D341Med (cell line): ENCODE measurements at places on chromosomes 6 and 20.

DNA sequence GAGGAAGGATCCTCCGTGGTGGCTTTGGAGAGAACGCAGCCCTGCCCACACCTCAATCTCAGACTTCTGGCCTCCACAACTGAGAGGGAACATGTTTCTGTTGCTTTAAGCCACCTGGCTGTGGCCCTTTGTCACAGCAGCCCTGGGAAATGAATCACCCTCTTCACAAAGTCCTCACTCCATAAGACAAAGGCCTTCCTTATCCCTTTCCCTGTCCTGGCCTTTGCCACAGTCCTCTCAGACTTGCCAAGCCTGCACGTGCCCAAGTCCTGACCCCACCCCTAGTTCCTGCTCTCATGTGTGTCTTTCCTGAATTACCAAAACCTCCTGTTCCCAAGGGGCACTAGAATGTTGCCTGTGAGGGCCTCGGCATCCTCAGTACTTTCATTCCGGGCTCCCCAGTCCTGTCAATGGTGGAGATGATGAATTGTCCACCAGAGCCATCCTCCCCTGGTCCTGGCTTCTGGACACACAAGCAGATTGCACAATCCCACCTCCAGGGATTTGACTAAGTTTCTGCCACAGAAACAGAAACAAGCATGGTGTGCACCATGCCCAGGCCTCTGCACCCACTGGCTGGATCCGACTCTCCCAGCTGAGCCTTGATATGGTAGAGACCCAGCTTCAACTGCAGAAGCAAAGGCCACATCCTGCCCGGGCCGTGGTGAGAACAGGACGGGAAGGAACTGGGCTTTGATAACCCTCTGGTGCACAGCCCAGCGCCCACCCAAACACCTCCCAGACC is 232.6 kb upstream of the PDE10A start:
- DNase-seq: no peak

DNA sequence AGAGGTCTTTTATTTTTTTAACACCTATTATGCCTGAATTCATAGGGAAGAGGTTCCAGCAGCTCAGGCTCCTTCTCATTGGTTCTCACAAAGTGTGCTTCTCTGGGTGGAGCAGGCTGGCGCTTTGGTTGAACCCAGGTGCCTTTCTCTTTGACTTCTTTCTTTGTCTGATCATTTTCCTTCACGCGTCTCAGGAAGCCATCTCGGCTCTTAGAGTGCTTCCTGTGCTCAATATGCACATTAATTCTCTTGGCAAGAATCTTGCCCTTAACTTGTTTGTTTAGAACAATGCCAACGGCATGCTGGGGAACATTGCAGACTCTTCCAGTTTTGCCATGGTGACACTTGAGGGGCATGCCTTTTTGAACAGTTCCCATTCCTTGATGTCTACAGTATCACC is 44.2 kb upstream of the RNF24 start:
- no peak for DNase-seq

- DNase-seq: no peak
These were observed 119.3 kb downstream of the PDE10A start for GRCh38 chr6:165543781-165544180.

DNA sequence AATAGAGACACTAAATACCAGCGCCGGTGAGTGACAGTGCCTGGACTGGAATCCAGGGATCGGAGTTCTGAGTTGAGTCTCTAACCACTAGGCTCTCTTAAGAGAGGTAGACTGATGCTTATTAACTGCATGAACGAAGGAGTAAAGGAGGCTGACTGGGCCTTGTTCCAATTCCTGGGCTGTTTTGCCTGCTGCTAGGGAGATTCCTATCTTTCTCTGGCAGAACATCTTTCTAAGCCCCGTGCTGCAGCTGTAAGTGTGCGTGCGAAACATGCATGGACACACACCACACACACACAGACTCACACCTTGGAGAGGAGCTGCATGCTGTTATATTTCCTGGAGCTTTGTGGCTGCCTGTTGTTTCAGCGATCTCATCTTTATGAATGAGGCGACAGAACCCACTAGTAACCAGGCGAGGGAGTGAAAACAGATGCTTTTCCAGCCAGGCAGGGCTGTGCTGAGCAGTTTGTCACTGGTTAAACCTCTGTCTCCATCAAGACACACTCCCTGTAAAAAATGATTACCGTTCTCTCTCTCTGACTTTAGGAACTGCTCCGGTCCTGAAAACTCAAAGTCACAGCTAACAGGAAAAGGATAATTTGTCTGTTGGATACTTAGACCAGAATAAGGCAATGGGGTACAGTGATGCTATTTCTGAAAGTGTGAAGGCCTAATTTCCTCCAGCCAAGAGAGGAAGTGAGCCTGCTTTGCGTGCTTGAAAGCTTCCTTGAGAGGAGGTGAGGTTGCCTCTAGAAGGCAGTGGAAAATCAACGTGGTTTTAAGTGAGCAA is 157.4 kb upstream of the ZNF217 start:
- no peak for DNase-seq

GRCh38 chr6:10338151-10338550 is 76.7 kb downstream of the TFAP2A start:
- DNase-seq: no peak

DNA sequence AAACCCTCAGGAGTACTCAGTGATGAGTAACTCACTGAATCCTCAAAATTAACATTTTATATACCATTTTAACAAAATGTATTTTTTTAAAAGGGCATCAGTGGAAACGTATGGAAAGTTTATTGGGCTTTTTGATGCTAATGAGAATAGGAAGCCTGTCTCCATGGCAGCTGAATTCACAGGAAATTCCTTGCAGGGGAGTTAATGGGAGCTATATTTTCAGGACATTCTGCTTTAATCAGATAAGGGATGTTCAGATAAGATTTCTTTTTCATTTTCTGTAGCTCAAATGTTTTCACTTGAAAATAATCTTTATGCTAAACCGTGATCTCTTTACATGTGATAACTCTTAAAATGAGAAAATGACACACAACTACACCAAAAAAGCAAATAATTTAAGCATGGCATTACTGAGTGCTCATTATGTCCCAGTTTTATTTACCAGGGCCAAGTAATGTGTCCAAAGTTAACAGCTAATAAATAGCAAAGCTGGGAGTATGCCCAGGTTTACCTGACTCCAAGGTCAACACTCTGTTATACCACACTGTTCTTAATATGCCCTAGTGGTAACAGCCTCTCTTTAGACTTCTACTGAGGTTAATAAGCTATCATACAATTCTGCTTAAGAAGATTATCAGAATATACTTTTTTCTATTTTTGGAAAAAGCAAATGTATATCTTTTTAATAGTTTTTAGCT is 348.1 kb downstream of the GRIK2 start:
- no peak for DNase-seq

GRCh38 chr20:30168025-30168799 is 1089.3 kb upstream of the DEFB115 start:
- DNase-seq: peak; percentile 7

- DNase-seq: no peak
These were observed 56.1 kb upstream of the APCDD1L start for GRCh38 chr20:58571356-58571692.

DNA sequence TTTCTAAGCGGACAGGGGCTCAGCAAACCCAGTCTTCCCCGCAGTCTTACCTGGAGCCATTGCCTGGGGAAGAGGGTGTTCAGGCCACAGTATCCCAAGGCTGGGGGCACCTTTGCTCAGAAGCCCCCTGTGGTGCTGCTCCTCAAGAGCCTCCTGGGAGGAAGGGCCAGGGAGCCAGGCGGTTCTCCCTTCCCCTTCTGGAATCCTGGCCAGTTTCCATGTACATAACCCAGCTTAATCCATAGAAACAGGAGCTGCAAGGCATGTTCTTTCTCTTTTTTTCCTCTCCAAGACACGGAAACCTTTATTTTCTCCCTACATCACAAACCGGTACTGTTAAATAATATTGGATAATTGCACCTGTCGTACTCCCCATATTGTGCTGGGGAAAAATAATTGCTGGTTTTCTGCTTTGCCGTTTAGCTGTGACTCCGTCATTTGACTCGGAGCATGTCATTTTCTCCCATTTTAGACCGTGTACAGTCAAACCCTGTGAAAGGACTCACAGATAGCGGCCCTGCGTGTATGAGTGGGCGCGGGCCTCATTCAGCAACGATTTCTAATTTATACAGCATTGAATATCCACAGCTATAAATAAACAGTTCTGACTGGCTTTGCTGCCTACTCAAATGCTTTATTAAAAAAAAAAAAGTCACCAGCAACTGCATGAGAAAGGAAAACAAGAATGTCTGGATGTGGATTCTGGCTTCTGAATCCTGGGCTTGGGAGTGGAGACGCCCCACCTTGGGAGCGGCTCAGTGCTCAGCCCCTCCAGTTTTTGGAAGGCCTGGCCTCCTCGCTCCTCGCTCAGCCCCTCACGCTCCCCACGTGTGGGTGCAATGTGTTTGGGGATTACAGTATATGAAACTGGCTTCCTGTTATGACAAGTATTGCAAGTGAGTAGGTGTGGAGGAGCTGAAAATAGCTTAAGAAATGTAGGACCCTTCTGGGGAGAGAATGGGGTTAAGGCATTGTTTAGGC is 67.3 kb downstream of the ADTRP start:
- DNase-seq: no peak

- DNase-seq: no peak
These were observed 501.8 kb downstream of the CD83 start for GRCh38 chr6:14619419-14619781.

DNA sequence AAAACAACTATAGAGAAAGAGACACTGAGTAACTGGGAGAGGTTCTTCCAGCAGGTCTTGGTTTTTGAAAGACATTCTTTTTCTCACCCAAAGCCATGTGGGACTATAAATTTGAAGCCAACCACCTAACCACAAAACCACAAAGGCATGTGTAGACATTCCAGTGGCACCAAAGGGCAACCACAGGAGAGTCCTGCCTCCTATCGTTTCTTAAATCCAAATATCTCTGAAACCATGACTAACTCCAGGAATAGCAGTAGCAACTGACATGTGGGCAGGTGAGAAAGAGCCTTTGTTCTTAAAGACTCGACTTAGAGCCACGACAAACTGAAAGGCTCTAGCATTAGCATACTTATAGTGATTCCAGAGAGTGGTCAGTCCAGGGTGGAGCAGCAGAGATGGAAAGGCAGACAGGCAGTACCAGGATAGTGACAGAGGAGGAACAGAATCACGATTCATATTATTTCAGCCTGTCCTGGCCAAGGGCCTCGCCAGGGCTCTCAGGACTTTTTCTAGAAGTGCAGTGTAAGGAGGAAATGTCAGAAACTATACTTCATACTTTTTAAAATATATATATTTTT is 9.4 kb upstream of the COL9A1 start:
- no peak for DNase-seq

GRCh38 chr6:155024391-155025027 is 29.4 kb downstream of the TIAM2 start:
- no peak for DNase-seq

DNA sequence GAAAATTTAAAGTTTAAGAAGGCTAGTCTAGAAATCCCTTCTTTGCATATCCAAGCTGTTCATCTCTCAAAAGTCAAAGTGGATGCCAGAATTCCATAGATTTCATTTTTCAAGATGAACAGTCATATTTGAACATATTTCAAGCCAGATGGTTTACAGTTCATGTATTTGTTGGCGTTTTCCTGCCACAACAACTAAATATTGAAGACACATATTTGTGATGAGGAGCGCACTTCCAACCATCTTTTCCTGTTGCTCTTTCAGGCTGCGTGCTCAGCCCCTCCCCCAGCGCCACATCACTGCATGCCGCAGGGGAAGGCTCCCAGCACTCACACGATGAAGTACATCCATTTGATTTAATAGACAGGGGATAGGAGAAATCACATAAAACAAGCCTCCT is 5.9 kb upstream of the NOX3 start:
- no peak for DNase-seq

- no peak for DNase-seq
These were observed 2.0 kb downstream of the MAN1A1 start for GRCh38 chr6:119347466-119348095.

GRCh38 chr6:25172819-25173218 is 106.4 kb upstream of the CARMIL1 start:
- DNase-seq: no peak

DNA sequence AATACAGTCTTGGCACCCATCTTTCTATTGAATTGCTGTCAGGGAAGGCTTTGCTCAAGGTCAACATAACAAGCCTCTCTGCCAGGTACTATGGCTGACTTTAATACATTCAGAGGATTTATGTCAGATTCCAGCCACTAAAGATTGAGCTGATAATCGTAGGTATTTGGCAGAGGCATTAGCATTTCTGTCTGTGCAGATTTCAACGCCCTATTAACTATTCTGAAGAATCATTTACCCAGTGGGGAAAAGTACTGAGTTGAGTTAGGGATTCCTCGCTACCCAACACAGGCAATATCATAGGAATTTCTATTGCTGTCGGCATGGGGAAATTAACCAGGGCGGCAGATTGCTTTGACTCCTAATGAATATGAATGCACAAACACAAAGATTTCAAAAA is 233.7 kb upstream of the SPTLC3 start:
- no peak for DNase-seq

DNA sequence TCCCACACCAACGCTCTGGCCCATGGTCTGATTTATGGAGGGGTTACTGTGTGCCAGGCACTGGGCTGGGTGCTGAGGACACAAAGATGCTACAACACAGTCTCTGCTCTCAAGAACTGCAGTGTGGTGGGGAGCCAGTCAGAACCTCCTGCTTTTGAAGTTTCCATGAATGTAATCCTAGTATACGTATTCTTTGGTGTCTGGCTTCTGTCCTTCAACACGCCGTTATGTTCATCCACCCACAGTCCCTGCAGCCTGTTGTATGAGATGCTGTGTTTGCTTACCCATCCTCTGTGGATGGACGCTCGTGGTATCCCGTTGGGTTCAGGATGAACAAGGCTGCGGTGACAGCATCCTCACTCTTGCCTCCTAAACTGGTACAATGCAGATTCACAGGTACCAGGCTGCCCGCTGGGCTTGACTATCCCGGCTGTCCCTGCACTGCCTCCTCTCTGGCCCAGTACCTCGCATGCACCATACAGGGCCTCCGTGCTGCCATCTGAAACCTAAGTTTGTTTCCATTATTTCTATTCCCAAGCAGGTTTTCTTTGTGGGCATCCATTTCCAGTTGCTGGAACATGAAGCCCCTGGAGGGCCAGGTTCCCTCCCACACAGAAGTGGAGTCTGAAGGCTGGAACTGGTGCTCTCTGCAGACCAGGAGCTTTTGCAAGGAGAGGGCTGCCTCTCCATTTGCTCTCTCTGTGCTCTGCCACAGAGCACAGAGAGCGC is 364.5 kb downstream of the ZFAND3 start:
- peak; percentile 4 for DNase-seq

DNA sequence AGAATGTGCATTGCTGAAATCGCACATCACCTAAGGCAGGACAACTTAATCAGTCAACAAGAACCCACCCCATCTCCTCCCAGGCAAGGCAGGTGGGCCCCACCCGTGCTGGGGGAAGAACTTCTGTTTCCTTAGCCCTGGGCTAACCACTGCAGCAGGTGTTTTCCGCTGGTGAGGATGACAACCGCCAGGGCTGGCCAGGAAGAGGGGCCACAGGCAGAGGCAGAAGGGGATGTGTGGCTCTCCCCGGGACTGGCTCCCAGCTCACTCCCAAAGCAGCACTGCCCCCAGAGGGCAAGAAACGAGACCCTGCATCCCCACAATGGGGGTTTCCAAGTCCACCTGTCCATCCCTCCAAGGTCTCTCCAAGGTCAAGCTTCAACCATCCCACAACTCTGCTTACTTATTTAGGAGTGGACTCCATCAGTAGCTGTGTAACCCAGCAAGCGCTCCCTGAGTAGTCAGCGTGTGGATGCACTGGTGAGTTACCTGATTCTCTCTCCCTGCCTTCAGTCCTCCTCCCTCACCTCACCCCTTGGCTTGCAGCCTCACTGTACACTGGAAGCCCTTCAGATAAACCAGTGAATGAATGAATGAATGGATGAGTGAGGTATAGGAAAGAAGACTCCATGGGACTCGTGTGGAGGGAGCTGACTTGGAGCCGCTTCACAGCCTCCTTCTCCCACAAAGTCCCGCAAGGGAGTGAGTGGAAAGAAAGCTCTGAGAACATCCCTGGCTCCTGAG is 168.2 kb upstream of the CST7 start:
- DNase-seq: peak; percentile 54
